ENCODE measurements at places on chromosomes 6 and 20. TPM values are rescaled to one million over a fixed set of nuclear protein-coding genes. Genes with fewer than 3 reads are reported as not detected.

MANEA gene
- 14.6 TPM for total RNA-seq

MLIP gene
- 0.74 TPM for total RNA-seq

DNA sequence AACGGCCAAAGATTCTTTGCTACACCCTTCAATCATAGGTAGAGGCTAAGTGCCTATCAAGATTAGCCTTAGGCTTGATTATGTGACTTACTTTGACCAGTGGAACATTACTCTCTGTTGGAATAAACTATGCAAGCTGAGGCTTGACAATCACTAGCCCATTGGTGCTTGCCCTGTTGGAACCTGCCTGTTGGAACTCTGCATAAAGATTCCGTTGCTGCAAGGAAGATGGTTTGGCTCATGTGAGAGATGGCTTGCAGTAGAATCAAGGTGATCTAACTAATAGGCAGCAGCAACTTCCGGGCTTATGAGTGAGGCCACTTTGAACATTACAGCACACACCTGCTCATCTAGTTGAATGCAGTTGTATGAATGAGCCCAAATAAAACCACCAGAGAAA, 227.7 kb upstream of the TSHZ2 start:
- no peak for DNase-seq
- no peaks in the 10 kb centered on the region for H3K27me3 ChIP-seq
- H3K4me3 ChIP-seq = no peak overlapping the region
- H3K36me3 ChIP-seq = no peaks in the 10 kb centered on the region
- no peaks in the 10 kb centered on the region for H3K4me1 ChIP-seq

GRCh38 chr6:37487591-37488380, 11.9 kb downstream of the CCDC167 start:
- no peaks in the 10 kb centered on the region for H3K36me3 ChIP-seq
- no peak for DNase-seq
- peaks cover 15% of the 10 kb centered on the region for H3K4me1 ChIP-seq
- H3K27me3 ChIP-seq = no peaks in the 10 kb centered on the region

DNA sequence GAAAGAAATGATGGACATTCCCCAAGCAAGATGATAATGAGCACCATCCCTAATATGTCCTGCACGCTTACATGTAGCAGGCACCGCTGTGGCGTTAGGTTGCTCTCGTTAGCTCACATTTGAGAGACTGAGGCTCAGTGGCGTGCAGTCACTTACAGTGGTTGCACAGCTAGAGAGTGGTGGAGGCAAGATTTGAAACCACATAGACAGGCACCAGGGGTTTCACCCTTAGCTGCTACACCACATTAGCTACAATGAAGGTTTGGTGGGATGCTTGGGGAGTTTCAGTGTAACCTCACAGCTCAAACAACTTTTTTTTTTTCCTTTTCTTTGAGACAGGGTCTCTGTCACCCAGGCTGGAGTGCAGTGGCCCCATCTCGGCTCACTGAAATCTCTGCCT, 3.7 kb downstream of the COX4I2 start:
- H3K27ac ChIP-seq = no peak overlapping the region
- no peaks in the 10 kb centered on the region for H3K4me1 ChIP-seq
- no peak for DNase-seq
- no peak overlapping the region for H3K4me3 ChIP-seq
- H3K36me3 ChIP-seq = no peaks in the 10 kb centered on the region

All from A673 (cell line).